Renal cortical epithelial cell (primary cell): ENCODE measurements at places on chromosomes 1 and 21.
A peak's percentile ranks its signal among the peaks of the same experiment; 100 is the strongest.

DNA sequence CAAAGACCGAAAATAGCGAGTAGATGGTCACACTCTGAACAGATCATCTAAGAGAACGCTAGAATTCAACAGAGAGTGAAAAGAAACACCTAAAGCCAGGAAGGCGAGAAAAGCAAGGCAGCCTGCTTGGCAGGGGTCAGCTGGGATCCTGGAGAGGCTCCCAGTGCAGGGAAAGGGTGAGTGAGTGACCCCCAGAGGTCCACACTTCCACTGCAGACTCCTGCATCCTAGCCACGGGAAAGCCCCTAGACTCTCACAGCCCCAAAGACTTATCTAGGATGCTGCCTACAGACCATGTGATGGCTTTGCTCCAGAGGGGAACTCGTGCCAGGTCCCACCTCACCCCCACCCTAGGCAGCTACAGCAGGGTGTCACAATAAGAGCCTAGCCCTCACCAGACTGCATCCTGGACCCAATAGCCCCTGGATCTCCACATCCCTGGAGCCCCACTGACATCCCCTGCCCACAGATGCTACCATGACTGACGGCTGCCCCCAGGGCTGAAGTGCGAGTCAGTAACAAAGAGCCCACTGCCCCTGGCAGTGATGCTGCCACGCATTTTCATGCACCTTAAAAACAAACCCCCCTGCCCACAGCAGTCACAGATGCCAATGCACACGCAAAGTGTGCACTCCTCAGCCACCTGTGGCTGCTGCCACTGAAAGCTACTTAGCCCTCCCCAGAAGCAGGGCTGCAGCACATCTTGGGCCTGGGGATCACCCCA lies 62.2 kb downstream of the PSMG1 start:
- no peak for DNase-seq

GRCh38 chr1:85438353-85438752 lies 26.6 kb downstream of the DDAH1 start:
- DNase-seq, result no peak

- DNase-seq, result no peak
These were observed 8.7 kb downstream of the FGR start for GRCh38 chr1:27626031-27626935.

DNA sequence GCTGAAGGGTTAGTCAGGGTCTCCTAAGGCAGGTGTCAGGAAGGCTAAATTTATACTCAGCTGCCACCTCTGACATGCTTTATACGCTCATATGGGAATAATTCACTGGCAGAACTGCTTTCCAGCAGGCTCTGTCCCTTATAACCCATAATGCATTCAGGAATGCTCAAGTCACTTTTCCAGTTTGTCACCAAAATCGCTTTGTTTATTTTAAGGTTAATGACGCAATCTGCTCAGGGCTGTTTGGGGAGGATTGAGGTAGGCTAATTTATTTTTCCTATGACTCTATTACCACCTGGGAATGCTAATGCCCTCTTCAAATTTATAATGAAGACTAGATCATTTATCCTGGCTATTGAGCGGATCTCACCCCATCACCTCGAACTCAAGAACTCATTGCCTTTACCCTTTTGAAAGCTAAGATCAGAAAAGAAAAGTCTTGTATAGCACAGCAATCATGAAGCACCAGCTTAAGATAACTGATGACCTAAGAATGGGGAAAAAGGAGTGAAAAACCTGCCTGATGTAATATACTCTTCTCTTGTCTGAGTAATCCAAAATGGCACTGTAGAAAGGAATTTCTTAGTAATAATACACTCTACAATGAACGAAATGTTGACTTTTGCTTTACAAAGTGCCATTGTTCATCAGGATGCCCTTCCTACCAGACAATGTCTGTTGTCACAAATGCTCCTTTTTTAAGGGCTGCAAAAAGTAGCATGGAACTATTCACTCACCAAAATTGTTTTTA lies 97.9 kb upstream of the EXO1 start:
- DNase-seq, result peak; percentile 6

GRCh38 chr1:160963521-160963920 lies 8.9 kb upstream of the ITLN2 start:
- no peak for DNase-seq

DNA sequence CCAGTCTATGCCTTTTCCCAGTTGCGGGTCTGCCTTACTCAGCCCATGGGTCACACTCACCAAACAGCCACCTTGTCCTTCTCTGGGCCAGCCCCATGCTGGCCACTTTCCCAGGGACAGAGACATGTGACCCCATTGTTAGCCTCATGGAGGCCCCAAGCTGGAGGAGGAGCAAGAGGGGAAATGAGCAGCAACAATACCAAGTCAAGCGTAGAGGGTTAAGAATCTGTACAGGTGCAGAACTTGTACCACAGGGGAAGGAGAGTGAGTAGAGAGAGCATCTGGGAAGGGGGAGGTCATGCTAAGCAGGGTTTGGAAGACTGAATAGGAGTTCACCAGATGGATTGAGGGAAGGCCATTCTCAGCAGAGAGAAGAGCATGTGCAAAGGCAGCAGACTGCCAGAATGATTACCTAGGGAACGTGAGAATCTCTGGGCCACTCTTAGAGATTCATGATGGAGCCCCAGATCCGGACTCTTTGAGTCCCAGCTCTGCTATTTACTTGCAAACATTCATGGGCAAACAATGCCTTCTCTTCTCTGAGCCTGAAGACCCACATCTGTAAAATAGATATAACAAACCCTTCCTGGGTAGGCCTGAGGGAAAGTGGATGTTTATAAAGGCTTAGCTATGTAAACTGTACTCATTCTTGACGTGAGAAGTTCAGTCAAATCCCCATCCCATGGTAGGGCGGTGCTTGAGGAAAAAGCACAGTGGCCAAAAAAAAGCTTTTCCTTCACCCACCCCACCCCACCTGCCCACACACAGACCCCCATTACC lies 2.8 kb upstream of the SLC2A1 start:
- DNase-seq, result peak; percentile 69

- DNase-seq, result no peak
These were observed 767.7 kb upstream of the ADGRL2 start for GRCh38 chr1:81032973-81033425.

DNA sequence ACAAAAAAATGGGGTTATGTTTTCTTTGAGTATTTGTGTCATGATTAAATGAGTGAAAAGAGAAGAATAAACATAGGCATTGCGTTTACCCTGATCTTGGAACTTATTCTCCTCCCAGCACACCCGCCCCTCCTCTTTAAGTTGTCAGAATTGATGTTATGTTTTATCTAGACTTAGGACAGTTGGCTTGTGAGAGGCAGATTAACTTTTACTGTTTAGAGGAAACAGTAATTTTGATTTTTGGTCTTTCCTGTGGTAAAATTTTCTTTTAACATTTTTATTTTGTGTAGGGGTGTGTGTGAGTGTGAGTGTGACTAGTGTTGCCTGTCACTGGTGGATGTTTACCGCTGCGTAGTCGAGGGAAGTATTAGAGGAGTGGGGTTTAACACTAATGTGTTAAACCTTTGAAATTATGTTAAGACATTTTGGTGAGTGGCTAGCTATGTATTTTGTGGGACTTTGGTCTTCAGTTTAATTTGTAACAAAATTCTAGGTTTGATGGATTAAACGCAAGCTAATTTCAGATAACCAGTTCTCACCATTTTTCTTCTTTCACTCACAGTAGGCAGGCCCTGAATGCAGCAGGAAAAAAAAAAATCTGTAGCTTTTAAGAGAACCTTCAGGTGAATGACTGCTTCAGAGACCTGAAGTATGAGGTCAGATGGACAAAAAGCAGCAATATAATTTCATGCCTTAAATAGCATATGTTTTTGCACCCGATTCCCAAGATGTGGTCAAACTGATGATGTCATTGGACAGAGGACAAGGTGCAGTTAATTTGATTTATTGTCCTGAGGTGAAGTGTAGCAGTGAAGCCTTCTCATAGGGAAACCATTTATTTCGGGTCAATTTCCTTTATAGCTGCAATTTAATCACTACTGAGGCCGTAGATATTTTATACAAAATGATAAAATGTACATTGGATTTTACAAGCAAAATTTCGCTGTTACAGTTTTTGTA lies 2.7 kb downstream of the POU2F1 start:
- DNase-seq, result peak; percentile 73

GRCh38 chr1:43419627-43420425 lies 30.1 kb downstream of the SZT2 start:
- no peak for DNase-seq

- DNase-seq, result no peak
These were observed 144.9 kb upstream of the HP1BP3 start for GRCh38 chr1:20931930-20932436.

DNA sequence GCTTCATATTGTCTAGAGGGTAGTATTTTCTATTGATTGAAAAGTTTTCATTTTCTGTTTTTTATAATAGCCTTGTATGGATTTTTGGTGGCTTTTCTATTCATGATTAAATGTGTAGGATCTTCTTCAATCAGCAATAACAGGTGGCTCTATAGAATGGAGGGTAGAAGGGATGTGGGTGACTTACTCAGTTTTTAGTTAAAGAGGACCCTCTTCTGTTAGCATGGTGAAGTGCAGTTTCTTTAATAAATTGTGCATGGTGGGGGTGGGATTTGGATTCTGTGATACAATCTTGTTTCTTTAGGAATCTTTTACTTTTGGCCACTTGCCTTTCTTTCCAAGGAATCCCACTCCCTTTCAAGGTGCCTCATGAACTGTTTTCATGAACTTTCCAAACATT lies 64.7 kb downstream of the SLC35A3 start:
- DNase-seq, result peak; percentile 37

- DNase-seq, result peak; percentile 40
These were observed 108.2 kb upstream of the SLC35F3 start for GRCh38 chr1:233796146-233796783.

GRCh38 chr1:21278860-21279845 lies 11.1 kb downstream of the ECE1 start:
- no peak for DNase-seq

- no peak for DNase-seq
These were observed 20.1 kb upstream of the DNAJC28 start for GRCh38 chr21:33511639-33512038.

DNA sequence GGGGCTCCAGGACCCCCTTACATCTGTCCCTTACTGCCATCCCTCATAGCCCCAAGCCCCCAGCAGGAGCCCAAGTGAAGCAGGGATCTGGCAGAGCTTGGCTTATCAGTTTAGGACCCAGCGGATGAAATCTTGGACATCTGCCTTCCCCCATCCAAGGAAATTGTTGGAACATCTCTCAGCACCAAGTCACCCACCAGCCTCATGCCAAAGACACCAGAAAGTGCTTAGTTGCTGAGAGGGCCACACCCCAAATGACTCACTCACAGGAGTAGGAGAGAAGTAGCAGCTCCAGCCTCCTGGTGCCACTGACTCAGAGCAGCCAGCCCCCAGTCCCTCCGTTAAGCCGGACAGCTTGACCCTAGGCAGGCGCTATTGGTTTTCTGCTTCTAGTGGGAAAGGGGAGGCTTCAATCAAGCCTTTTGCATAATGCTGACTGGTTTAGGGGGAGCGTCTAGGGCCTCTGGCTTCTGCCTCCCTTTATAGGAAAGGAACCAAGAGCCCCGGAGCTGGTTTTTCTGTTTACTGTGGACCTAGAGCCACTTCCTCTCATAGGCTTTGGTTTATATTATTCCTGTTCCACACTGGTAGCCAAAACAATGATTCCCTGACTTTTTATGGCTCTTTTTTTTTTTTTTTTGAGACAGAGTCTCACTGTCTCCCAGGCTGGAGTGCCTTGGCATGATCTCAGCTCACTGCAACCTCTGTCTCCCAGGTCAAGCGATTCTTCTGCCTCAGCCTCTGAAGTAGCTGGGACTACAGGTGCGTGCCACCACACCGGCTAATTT lies 114.2 kb upstream of the IPO9 start:
- DNase-seq, result peak; percentile 99

DNA sequence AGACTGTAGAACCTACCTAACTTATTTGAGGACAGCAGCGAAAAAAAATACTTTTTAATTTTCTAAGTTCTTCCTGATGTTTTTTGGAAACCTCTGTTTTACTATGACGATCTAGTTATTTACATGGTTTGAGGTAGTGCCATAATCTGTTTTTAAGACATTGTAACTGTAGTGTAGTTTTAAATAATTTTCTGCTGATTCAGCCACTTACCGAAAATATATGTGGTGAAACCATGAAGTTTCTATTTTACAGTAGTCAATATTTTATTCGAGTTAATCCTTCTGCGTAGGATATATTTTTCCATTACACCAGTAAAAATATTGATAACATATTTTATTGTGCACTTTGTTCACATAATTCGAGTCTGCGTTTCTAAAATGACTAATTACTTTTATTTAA lies 121.7 kb upstream of the RRP15 start:
- DNase-seq, result no peak

GRCh38 chr1:34923490-34923889 lies 6.0 kb downstream of the DLGAP3 start:
- no peak for DNase-seq

- DNase-seq, result no peak
These were observed 31.6 kb downstream of the AGT start for GRCh38 chr1:230682274-230682673.

DNA sequence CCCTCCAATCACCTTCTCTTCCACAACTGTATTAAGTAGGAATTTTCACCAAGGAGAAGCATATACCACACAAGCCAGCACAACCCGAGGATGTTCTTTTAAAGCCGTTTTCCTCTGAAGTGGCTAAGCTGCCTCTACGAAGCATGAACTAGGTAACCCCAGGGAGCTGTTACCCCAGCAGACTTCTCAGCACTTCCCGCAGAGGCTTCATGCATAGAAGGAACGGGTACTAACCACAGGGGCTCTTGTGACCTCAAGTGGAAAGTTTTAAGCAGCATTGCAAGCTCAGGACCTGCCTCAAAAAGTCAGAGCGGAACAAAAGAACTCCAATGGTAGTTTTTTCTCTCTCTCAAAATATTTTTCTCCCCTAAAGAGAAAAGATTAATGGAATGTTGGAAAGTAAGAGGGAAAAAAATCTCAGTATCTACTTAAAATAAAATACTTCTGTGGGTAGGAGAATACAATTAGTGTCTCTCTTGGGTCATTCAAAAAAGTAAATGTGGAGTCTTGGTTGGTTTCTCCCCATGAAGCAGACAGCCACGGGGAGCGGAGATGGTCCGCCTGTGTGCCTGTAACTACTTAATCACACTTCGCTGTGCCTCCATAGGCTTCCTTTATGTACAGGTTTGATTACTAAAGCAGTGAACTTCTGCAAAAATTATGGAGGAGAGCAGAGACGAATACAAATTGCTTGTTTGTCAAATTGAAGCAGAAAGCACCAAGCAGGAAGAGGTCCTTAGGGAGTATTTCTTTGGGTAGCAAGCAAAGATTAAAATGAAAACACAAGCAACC lies 40.9 kb downstream of the STX6 start:
- no peak for DNase-seq

GRCh38 chr21:28561772-28562171 lies 430.9 kb downstream of the LTN1 start:
- DNase-seq, result no peak

GRCh38 chr21:20306836-20307235 lies 691.4 kb upstream of the NCAM2 start:
- no peak for DNase-seq
